ENCODE measurements at places on chromosomes 5 and 9.
A peak's percentile ranks its signal among the peaks of the same experiment; 100 is the strongest.

GRCh38 chr9:135714242-135715055, 12.5 kb downstream of the KCNT1 start:
- peak; percentile 74 for DNase-seq

- DNase-seq = no peak
Measured at GRCh38 chr5:87829217-87829551, 416.5 kb upstream of the CCNH start.

- DNase-seq = no peak
Measured at GRCh38 chr5:61496446-61496845, 164.4 kb downstream of the ZSWIM6 start.

GRCh38 chr5:128052780-128053179, 30.8 kb upstream of the SLC12A2 start:
- no peak for DNase-seq

DNA sequence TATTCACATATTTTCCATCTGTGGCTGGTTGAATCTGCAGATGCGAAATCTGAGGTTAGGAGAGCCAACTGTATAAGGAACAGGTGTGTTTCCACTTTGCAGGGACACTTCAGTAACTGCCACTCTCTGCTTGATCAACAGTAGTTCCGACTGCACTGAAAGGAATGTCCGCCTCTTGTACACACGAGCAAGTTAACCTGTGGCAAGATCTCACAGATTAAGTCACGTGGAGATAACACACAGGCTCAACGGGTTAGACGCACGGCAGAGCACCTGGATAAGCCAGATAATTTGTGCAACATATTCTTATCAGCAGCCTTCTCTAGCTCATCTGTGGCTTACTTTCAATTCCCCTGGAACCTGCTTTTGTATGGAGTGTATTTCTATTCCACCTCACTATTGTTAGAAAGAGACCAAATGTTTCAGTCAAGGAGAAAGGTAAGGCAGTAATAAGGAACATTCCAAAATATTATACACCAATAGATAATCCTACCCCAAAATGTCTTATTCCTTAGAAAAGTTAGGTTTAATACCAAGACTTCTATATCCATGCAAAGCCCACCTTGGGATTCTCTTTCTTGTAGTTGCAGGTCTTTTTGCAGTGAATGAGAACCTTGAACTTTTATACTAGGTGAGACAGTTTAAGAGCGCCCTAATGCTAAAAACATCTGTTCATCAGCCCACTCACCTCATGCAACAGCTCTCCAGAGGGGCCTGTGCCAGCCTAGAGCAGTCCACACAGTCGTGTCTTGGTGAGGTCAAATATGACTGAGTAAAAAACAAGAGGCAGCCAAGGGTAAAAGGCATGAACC, 6.5 kb upstream of the C9 start:
- DNase-seq = no peak

GRCh38 chr9:108811944-108812343, 43.8 kb downstream of the ACTL7B start:
- DNase-seq = no peak

- DNase-seq = no peak
Measured at GRCh38 chr5:177444106-177445051, 2.2 kb upstream of the PRR7 start.

- DNase-seq = no peak
Measured at GRCh38 chr5:132961887-132962286, 1.5 kb downstream of the AFF4 start.

GRCh38 chr9:89427621-89428221, 70.2 kb downstream of the SEMA4D start:
- no peak for DNase-seq

- peak; percentile 43 for DNase-seq
Measured at GRCh38 chr5:438481-438981, 4.4 kb upstream of the EXOC3 start.

- no peak for DNase-seq
Measured at GRCh38 chr9:101571114-101571513, 23.7 kb downstream of the PPP3R2 start.

GRCh38 chr9:105993921-105994715, 299.8 kb downstream of the TMEM38B start:
- no peak for DNase-seq

DNA sequence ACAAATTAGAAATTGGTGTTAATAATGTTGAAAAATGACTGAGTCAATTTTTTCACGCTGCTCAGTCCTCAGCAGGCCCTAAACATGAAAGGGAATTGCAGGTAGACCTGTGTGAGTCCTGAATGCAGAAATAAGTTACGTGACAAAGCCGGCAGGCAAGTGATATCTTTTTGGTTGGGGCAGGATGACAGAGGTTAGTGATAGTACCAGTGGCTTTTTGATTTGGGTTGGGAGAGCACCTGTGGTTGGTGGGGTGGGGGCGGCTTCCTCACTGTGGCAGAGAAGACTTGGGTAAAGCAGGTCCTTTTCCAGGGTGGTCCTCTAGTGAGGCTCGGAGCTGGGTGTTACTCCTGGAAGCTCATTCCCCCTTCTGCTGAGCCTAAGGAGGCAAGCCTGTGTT, 164.7 kb downstream of the TMEM167A start:
- DNase-seq = no peak

GRCh38 chr5:154479160-154479943, 1.3 kb upstream of the HAND1 start:
- DNase-seq = peak; percentile 70

DNA sequence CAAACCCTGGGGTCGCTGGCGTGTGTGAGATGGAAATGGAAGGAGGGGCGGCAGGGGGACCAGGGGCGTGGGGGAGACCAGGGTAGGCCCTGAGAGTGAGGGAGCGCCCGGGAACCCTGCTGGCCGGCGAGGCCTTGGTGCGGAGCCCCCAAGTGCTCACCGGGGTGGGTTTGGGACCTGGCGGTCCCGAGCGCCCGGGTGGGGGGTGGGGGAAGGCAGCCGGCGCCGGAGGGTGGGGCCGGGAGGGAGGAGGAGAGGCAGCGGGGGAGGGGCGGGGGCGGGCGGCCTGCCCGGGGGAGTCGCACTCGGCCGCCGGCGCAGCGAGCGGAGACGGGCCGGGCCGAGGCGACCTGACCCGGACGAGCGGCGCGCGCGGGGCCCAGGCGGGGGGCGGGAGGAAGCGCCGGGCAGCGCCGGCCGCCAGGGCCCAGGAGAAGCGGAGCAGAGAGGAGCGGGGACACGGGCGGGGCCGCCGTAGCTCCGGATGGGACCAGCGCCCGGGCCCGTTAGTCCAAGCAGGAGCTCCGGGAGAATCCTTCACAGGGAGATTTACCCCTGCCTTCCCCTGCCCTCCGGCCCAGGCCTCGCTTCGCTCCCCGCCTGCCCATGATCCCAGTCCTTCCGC, at the start of gene NPR2:
TSS of gene NPR2 (plus strand) at position 295 of the 625 bp plus-strand sequence. CDS start 818 bp downstream, outside the sequence.
- peak; percentile 64 for DNase-seq

- DNase-seq = peak; percentile 78
Measured at GRCh38 chr5:175895686-175896102, 24.3 kb downstream of the CPLX2 start.

GRCh38 chr5:165242646-165243045, 1737.2 kb downstream of the MAT2B start:
- no peak for DNase-seq

DNA sequence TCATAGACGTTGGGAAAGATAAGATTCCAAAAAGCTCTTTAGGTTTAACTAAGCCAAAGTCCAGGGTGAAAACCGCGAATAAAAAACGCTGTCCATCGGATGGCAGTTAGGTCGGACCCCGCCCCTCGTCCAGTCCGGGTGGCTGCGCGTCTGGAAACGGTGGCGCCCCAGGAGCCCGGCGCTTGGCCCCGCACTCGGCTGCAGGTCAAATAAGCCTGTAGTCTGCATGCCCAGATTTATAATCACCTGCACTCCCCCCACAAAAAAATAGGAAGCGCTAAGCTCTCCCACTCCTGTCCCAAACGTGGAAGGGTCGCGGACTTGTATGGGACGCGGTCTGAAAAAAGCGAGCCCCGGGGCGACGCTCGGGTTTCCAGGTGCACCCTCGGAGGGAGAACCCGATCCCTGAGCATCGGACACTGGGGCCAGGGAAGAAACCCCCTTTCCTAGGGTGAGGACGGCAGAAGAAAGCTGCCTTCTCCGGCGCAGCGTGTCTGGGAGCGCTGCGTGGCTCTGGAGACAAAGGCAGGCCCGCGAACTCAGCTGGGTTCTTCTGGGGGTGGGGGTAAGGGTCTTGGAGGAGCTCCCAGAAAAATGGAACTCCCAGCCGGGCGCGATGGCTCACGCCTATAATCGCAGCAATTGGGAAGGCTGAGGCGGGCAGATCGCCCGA, 923 bp upstream of the ZBTB5 start:
- peak; percentile 94 for DNase-seq

DNA sequence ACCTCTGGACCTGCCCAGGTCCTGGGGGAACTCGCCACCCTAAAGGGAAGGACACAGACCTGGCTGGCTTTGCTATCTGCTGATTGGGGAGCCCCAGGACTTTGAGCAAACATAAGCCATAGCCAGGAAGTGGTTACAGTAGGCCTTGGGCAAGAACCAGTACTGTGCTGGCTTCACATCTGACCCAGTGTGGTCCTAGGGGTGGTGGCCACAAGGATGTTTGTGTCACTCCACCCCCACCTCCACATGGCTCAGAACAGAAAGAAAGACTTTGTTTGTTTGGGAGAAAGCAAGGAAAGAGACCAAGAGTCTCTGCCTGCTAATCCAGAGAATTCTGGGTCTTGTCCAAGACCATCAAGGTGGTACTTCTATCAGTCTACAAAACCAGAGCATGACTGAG, 334.2 kb downstream of the SPOCK1 start:
- DNase-seq = no peak

- no peak for DNase-seq
Measured at GRCh38 chr5:68215898-68216244, 315 bp downstream of the PIK3R1 start.

GRCh38 chr9:124248960-124249359, 8.8 kb upstream of the NEK6 start:
- DNase-seq = peak; percentile 53
